Omental fat pad (tissue), 4 donors: ENCODE measurements at places on chromosomes 12 and 14.

DNA sequence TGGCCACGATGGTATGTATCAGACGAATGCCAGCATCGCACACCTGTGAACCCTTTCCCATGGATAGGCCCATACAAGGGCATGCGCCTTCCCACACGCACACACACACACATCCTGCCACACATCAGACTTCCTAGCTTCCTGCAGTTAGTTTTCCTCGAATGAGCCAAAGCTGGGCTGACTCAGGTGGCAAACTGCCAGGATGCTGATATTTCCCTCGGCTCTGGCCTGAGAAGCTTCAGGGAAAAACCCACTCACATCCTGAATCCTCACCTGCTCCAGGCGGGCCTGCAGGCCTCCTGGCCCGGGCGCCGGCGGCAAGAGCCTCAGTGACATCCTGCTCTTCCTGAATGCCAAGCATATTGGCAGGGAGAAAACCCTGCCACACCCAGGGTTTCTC, 22.4 kb downstream of the CALM1 start:
- peak; percentile 78 for DNase-seq

- no peak for DNase-seq
These were observed 596.2 kb upstream of the TMEM132C start for GRCh38 chr12:127670796-127671195.

GRCh38 chr14:62778852-62779251, 266.4 kb downstream of the KCNH5 start:
- no peak for DNase-seq

GRCh38 chr12:116808113-116809105, 70.3 kb downstream of the RNFT2 start:
- DNase-seq, result no peak

DNA sequence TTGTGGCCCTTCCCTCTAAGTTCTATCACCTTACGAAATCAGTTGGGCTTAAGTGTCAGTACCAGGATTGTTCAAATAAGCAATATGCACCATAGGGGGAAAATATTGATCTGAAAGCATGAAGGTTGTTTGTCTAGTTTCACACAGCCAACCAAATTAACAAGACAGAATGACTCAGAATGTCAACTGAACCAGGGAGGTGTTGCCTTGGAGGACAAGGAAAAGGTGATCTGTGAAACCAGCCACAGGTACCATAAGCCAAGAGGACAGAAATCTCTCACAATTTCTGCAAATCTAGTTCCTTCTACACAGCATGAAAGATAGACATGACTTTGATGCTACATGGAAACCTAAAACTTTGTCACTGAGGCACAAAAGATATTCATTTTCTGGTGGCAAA, 297.9 kb downstream of the BCL11B start:
- no peak for DNase-seq

DNA sequence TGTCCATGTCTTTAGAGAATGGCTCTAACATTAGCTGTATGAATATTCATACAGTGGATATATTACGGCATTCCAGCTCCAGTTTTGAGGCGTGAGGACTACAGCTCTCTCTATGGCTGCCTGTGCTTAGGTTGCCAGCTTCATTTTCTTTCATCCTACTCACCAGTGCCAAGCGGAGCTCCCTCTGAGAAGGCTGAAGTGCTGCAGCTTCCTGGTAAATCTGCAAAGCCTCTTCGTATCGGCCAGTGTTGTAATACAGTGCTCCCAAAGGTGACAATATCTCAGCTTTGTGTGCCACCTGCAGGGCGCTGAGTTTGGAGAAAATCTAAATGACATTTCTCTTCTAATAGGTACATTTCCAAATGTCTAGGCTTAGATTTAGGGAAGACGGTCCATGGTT, 19.8 kb upstream of the OVCH1 start:
- no peak for DNase-seq

DNA sequence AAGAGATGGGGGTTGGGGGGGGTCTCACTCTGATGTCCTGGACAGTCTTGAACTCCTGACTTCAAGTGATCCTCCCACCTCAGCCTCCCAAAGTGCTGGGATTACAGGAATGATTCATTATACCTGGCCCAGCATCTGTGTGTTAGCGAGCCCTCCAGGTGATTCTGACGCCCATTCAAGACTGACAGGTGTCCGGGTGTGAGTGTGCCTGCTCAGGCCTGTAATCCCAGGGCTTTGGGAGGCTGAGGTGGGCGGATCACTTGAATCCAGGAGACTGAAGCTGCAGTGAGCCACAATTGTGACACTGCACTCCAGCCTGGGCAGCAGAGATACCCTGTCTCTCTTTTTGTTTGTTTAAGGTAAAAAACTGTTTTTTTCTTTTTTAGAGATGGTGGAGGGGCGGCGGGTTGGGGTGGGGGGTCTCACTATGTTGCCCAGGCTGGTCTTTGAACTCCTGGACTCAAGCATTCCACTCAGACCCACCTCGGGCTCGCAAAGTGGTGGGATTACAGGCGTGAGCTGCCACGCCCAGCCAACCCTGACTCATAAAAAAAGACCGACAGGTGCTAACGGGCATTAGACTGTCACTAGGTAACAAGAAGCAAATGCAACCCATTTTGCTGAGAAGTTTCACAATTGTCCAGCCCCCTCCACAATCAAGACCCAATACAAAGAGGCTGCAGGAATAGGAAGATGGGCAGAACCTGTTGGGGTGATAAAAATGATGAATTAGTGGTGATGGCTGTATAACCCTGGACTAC, 4.7 kb downstream of the VSIG10 start:
- no peak for DNase-seq

DNA sequence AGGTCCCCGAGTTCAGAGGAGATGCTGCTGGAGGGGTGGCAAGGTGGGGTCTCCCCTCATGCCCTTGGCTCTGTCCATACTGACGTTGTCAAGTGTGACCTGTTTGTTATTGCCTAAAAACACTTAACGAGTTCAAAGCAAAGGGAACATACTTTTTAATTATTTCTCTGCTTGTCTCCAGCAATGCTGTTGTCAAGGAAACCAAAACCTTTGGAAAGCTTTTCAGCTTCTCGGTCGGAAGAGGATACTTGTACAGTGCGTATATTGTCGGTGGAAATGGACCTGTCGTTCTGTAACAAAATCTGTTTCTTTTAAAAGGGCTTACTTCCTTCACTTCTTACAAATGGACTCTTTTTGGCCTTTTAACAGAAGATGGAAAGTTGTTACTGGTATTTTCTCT, 73.9 kb downstream of the SLC25A47 start:
- DNase-seq, result no peak
